ENCODE measurements at places on chromosomes 12 and 14.

DNA sequence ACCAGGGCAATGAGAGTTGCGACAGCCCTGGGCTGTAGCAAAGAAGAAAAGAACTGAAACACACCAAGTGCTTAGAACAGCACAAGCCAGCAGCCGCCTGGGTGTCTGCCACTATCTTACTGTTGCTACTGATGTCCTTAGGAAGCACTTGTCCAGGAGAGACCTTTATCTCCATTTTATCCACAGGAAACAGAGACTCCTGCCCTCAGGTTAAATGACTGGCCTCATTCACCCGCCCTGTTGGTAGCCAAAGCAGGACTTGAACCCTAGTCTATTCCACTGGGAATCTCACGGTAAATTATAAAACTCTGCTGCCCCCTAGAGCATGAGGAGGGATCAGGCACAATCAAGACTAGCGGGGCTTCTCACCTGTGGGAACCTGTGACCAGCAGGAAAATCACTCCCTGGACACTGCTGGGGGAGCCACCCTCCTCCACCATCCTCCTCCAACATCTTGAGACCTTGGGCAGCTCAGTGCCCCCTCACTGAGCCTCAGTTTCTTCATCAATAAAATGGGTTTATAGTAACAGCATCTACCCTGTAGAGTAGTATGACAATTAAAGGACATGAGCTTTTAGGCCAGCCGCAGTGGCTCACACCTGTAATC is 20.5 kb upstream of the TESC start:
- no peak for DNase-seq

DNA sequence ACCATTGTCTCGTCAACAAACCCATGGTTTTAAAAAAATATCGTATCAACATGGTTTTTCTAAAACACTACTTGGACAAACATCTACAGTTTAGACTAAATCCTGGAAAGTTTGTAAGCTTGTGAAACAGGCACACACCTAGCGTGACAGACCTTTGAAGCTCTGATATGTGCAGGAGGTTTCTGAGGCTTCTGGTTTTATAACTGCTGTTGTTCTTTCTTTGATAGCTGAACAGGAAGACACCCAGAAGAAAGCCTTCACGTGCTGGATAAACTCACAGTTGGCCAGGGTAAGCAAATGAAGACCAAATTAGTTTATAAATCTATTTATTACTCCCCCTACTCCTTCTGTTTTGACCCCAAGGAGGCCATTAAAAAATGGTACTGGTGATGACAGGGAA is 87.6 kb downstream of the SYNE2 start:
- no peak for DNase-seq

DNA sequence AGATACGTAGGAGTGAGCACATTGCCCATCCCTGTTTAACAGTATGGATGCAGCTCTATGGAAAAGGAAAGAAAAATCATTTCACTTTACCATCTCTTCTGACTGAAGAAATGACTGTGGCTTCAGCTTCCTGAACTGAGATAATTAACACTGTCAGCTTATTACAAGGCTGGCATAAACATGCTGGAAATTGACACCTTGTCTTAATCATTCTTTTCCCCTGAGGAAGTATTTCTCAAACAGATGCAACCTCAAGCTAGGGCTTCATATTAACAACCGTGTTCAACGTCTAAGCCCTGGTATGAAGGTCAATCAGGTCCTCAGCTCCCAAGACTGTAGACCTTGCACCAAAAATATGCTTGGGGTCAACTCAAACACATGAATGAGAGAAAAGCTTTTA is 25.0 kb downstream of the RERG start:
- DNase-seq: no peak

GRCh38 chr12:46390304-46390703 is 17.7 kb upstream of the SLC38A2 start:
- DNase-seq: no peak

DNA sequence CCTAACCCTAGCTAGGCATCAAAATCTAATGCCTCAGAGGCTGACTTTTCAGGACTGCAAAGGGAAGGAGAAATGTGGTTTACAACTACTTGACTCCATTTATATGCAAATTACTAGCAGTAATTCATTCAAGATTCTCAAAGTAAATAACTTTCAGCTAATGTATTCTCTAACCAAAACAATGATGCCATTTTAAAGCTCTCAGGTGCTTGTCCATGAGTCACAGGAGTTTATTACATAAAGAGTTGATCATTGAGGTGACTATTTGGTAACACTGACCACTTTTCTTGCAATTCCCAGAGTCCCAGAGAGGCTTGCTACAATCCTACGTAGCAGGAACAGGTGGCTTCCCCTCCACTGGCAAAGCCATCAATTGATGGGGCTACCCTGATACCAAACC is 109.0 kb upstream of the SLC35F4 start:
- no peak for DNase-seq

DNA sequence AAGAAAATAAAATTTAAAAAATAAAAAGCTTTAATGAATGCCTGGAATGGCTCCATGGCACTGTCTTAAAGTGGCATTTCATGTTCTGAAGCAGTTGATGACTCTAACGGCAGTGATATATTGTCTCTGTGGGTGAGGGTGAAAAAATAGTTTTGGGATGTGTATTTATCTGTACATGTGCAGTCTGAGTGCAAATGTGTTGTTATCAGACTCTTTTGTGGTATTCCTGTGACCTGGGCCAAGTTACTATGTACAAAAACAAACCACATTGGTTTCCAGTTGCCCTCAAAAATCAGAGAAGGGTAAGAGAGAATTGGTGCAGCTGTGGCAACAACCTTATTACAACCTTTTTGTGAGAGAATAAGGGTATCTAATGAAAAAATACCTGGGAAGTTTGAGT is 81.7 kb upstream of the CCDC91 start:
- DNase-seq: no peak

DNA sequence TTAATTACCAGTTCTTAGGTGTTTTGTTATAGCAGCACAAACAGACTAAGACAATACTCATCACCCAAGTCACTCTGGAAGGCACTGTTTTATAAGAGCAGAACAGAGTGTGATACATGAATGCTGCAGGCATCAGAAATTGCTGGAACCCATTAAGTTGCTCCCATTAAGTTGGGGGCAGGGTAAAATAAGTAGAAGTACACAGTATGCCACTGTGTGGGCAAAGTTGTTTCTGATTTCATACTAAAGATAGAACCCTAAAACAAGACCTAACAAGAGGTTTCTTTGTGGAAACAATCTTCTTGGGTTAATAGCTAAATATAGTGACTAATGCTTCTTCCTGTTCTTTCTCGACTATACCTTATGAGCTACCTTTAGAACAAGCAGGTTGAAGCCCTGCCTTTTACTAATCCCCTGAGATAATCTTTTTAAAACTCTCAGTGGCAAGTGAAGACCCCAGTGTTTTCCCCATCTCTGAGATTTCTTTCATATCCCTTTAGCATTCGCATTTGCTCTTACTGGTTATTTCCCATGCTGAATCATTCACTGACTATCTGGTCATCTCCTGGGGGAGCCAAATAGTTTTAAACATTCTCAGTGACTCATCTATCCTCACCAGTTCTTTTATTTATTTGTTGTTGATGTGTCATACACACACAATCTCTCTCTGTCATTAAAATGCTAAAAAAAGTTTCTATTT is 52.3 kb downstream of the SOCS2 start:
- no peak for DNase-seq

DNA sequence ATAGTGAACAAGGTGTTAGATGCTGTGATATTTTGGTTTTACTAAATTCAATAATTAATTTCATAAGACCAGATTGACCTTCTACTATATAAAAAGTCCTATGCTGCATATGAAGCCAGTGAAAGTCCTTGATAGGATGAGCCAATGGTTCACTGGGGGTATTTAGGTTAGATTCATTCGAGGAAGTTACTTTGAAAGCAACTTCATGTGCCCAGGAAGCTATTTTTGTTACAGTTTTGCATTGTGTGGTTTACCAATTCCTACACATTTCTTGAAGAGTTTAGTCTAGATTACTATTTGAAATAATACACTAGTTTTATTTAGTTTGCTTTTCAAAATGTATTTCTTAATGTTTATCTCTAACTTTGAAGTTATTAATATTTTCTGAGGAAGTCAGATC is 58.5 kb upstream of the RMST start:
- no peak for DNase-seq

- no peak for DNase-seq
Observed at GRCh38 chr12:68245180-68246021, 8.0 kb downstream of the IL22 start.

- DNase-seq: no peak
Observed at GRCh38 chr14:65949711-65950516, 536.3 kb upstream of the CCDC196 start.

DNA sequence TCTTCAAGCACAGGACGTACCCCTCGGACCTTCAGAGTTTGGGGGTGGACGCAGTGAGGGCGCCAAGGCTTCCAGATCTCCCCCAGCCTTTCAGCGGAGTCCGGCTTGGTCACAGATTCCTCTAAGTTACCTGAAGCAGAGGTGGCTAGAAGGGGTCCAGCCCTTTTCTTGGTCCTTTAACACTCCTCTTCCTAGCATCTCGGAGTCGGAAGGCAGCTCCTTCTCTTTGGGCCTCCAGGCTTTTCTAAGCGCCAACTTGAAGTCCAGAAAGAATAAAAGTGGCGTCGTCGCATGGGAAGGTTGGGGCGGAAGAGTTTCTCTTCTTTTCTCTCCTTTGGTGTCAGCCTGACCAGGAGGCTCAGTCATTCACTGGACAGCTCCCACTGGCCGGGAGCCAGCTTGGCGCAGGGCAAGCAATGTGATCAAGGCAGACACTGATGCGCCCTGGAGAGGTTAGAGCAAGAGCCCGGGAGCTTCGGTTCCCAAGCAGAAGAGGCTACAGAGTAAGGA is 9.6 kb downstream of the OR6S1 start:
- DNase-seq: no peak

DNA sequence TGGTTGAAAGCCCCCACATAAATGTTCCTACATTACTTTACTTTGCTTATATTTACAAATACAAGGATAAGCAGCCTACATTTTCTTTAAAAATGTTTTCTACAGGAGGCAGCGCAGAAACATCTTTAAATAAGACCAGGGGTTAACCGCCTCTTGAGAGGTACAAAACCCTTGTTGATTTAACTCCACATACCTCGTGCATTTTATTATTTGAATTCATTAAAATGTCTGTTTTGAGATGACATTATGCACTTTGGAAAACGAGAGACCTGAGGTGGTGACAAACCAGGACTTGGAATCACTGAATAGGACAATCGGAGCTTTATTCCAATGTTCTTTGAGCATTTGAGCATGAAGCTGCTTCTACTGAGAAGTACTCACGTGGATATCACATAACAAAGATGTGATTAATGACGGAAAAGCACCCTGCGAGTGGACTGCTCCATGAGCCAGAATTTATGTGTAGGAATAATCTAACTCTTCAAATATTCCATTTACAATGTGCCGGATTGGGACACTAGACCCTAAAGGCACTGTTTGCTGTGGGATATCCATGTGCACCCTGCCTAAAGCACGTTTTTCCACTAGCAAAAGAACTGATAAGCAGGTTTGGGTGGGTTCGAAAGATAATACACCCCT is 746 bp upstream of the DUSP16 start:
- DNase-seq: no peak

- DNase-seq: no peak
Observed at GRCh38 chr14:104051092-104051813, 34.2 kb upstream of the ASPG start.

DNA sequence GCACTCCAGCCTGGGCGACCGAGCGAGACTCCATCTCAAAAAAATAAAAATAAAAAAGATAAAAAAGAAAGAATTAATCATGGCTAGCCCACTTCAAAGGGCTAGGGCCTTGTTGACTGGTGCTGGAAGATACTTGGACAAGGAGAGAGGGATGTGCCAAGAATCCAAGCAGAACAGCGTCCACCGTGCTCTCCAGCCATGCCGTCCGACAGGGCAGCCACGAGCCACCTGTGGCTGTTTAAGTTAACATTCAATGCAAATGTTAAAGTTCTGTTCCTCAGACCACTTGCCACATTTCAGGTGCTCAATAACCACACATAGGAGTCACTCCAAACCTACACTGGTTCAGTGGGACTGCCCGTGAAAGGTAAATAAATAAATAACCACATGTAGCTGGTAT is 21.4 kb downstream of the SLC6A13 start:
- no peak for DNase-seq

DNA sequence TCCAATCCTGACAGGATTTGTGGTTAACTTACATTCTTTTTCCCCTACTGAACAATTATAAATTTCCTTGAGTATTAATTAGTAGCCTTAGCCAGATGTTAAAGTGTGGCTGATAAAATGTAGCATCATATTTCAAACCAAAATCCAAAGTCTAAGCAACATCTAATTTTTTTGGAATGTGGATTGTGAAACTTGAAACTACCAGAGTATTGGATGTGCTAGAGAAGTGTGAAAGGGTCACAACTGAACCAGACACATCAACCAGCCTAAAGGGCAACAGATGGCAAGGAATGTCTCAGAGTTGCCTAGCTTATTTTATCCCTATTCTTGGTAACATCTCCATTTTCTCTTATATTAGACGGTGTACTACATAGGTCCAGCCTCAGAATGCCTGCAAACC is 153.1 kb upstream of the DCN start:
- DNase-seq: no peak

- DNase-seq: peak; percentile 76
Observed at GRCh38 chr12:124863416-124864325, at the start of gene SCARB1. Gene SCARB1, minus strand, starts transcription at chr12:124863864. Its CDS starts 144 bp downstream, at chr12:124863720.

DNA sequence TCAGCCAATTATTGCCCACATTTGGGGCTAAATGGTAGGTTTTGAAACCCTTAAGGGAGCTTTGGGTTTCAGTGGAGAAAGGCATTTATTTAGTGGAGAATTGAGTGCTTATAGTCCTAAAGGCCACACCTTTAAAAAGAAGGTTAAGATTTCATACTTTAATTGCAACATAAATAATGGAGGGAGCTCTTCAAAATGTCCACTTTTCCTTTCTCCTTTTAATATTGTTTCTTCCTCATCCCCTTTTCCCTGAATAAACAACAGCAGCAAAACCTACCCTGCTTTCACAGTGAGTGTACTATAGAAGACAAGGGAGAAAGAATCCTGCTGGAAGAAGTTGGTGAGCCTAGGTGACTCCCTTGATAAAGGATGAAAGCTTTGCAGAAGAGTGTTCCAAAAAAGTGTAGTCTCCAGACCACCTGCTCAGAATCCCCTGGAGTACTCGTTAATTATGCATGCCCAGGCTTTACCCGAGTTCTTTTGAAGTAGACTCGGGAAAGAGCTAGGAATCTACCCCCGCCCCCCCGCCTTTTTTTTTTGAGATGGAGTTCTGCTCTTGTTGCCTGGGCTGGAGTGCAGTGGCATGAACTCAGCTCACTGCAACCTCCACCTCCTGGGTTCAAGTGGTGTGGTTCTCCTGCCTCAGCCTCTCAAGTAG is 11.5 kb upstream of the EID3 start:
- no peak for DNase-seq
